ENCODE measurements at places on chromosomes 4 and X.

DNA sequence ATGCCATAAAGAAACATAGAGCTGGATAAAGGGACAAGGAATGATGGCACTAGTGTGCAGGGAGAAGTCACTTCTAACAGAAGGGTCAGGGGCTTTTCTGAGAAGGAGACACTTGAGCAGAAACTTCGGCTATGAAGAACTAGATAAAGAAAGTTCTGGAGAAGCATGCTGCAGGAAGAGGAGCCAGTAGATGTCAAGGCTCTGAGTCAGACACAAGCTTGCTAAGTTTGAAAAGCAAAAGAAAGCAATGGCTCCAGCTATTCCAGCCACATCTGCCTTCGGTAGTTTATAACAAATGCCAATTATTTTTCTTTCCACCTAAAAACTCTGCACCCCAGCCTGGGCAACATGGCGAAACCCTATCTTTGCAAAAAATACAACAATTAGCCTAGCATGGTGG lies 7.5 kb downstream of the NUDT6 start:
- DNase-seq = no peak

GRCh38 chrX:101029665-101030064 lies 22.2 kb downstream of the TRMT2B start:
- no peak for DNase-seq

DNA sequence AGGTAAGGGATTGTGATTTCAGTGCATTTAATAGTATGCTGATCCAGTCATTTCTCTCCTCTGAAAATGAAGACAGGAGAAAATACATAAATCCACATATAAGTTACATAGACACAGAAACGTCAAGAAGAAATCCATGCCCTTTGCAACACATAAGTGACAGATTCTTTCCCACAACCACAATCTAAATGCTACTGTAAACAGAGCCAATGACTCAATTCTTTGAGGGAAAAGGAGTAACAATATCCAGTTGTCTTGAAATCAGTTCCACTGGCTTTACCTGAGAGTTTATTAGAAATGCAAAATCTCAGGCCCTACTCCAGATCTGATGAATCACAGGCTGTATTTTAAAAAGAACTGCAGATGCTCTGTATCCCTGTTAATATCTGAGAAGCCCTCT lies 66.4 kb downstream of the ARAP2 start:
- no peak for DNase-seq

GRCh38 chr4:185395238-185395955 lies at the start of gene LRP2BP:
LRP2BP (minus strand) TSS chr4:185395924; CDS start chr4:185378186, 17,738 bp downstream.
- no peak for DNase-seq

GRCh38 chrX:48957477-48957826 lies at the start of gene OTUD5:
OTUD5 (minus strand) TSS chrX:48957607; CDS start chrX:48957570, 37 bp downstream.
- peak; percentile 78 for DNase-seq

- no peak for DNase-seq
These were observed 17.5 kb upstream of the C4orf36 start for GRCh38 chr4:86909546-86910295.

DNA sequence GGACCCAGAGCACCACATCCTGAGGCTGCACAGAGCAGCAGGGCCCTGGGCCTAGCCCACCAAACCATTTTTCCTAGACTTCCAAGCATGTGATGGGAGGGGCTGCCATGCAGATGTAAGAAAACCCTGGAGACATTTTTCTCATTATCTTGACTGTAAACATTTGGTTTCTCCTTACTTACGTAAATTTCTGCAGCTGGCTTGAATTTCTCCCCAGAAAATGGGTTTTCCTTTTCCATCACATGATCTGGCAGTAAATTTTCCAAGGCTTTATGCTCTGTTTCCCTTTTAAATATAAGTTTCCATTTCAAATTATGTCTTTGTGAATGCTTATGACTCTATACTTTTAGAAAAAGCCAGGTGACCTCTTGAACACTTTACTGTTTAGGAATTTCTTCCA lies 945.9 kb upstream of the NDST4 start:
- DNase-seq = no peak

- no peak for DNase-seq
These were observed 15.4 kb upstream of the OCIAD1 start for GRCh38 chr4:48815483-48815882.

GRCh38 chr4:88286897-88287296 lies 2.5 kb upstream of the PPM1K start:
- no peak for DNase-seq

GRCh38 chr4:23889814-23890341 lies at the start of gene PPARGC1A:
PPARGC1A (minus strand) TSS chr4:23890047; CDS start chr4:23889957, 90 bp downstream.
- DNase-seq = no peak
